Astrocyte (in vitro differentiated cells and primary cell): ENCODE measurements at places on chromosomes 4 and X. TPM values are rescaled to one million over a fixed set of nuclear protein-coding genes. Genes with fewer than 3 reads are reported as not detected.

- H3K4me1 ChIP-seq = no peaks in the 10 kb centered on the region
- no peak for DNase-seq
- no peaks in the 10 kb centered on the region for H3K36me3 ChIP-seq
- no peaks in the 10 kb centered on the region for H3K27me3 ChIP-seq
- no peak overlapping the region for H3K4me3 ChIP-seq
These were observed 414.2 kb upstream of the LCORL start for GRCh38 chr4:18435781-18436180.

Gene ALPK1
- total RNA-seq = 0.94 and 1.4 TPM in 2 replicates

DNA sequence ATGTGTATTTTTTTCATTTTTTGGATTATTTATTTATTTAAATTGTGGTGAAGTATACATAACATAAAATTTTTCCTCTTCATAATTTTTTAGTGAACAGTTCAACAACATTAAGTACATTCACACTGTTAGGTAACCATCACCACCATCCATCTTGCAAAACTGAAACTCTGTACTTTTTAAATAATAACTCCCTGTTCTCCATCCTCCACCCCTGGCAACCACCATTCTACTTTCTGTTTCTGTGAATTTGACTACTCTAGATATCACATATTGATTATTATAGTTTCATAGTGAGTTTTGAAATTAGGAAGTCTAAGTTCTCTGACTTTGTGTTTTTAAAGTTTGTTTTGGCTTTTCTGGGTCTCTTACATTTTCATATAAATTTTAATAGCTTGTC lies 89.3 kb upstream of the STX18 start:
- H3K4me1 ChIP-seq = no peaks in the 10 kb centered on the region
- H3K27me3 ChIP-seq = no peaks in the 10 kb centered on the region
- no peak for DNase-seq
- H3K36me3 ChIP-seq = no peaks in the 10 kb centered on the region
- H3K27ac ChIP-seq = no peak overlapping the region

Gene GAGE12J
- not detected in 2 replicates for total RNA-seq

GRCh38 chr4:177191991-177192390 lies 117.7 kb upstream of the NEIL3 start:
- H3K36me3 ChIP-seq = no peaks in the 10 kb centered on the region
- no peak overlapping the region for H3K27ac ChIP-seq
- peaks cover 4% of the 10 kb centered on the region for H3K4me1 ChIP-seq

- H3K27ac ChIP-seq = no peak overlapping the region
- H3K27me3 ChIP-seq = no peaks in the 10 kb centered on the region
- H3K36me3 ChIP-seq = no peaks in the 10 kb centered on the region
- no peak overlapping the region for H3K4me3 ChIP-seq
These were observed 154.1 kb upstream of the FAM241A start for GRCh38 chr4:111991163-111991562.

- peak overlapping the region; percentile 41 for H3K27ac ChIP-seq
- no peaks in the 10 kb centered on the region for H3K27me3 ChIP-seq
- H3K4me1 ChIP-seq = peaks cover 5% of the 10 kb centered on the region
- H3K4me3 ChIP-seq = peak overlapping the region; percentile 93
- no peak for DNase-seq
These were observed 607 bp upstream of the DKC1 start for GRCh38 chrX:154761977-154762536.

GRCh38 chr4:182207830-182208396 lies 35.3 kb upstream of the TENM3 start:
- H3K4me1 ChIP-seq = peaks cover 34% of the 10 kb centered on the region
- peak overlapping the region; percentile 92 for H3K27ac ChIP-seq
- H3K27me3 ChIP-seq = no peaks in the 10 kb centered on the region
- H3K4me3 ChIP-seq = no peak overlapping the region

DNA sequence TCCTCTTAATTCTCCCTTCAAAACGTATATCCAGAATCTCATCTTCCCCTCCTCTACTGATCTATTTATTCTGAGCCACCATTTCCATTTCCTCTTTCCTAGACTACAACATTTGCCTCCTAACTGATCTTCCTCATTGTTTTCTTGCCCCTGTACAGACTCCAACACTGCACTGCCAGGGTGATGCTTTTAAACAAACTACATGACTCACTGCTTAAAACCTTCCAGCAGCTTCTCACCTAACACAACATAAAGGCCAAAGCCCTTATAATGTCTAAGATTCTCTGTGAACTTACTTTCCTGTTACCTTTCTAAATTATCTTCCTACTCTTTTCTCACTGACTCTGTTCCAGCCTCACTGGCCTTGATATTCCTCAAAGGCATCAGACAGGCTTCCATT lies 161.0 kb upstream of the HS3ST1 start:
- H3K27me3 ChIP-seq = no peaks in the 10 kb centered on the region
- DNase-seq = peak; percentile 23
- H3K36me3 ChIP-seq = no peaks in the 10 kb centered on the region
- H3K4me1 ChIP-seq = peaks cover 8% of the 10 kb centered on the region
- H3K4me3 ChIP-seq = no peak overlapping the region

GRCh38 chr4:183399126-183399522 lies 45.3 kb upstream of the CDKN2AIP start:
- peak overlapping the region; percentile 57 for H3K4me3 ChIP-seq
- H3K4me1 ChIP-seq = peaks cover 13% of the 10 kb centered on the region
- peaks cover 4% of the 10 kb centered on the region for H3K27me3 ChIP-seq
- no peak for DNase-seq
- H3K36me3 ChIP-seq = no peaks in the 10 kb centered on the region

Gene ADGRG4
- total RNA-seq = 0.14 and 0.19 TPM in 2 replicates

DNA sequence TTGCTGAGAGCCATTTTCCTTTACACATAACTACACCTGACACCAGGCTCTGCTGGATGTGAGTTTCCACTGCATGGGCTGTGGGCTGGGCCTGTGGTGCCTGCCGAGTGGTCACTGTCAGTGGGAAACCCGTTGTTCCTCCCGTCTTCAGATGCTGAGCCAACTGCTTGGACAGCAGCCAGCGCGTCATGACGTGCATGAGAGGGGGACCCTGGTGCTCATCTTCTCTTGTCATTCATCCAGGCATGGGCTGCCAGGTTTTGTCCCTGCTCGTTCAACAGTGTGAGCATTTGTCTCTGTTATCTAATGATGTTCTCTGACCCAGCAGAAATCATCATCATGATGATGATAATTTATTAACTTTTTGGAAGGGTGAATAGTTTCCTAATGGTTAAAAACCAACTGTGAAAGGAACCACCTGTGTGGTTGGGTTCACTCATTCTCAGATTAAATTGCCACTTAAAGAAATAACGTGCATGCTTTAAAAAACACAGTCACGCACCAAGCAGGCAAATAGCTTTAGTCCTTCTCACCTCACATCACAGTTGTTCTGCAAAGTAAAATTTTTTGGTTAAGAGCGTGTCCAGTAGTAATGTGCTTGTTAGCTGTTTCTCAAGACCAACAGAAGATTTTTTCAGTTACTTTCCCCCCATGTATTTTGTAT lies 19.9 kb upstream of the CLDN34 start:
- no peaks in the 10 kb centered on the region for H3K27me3 ChIP-seq
- no peaks in the 10 kb centered on the region for H3K4me1 ChIP-seq
- DNase-seq = no peak
- no peak overlapping the region for H3K4me3 ChIP-seq
- peaks cover 4% of the 10 kb centered on the region for H3K36me3 ChIP-seq

Gene SLITRK4
- total RNA-seq = 2.7 and 3.7 TPM in 2 replicates

DNA sequence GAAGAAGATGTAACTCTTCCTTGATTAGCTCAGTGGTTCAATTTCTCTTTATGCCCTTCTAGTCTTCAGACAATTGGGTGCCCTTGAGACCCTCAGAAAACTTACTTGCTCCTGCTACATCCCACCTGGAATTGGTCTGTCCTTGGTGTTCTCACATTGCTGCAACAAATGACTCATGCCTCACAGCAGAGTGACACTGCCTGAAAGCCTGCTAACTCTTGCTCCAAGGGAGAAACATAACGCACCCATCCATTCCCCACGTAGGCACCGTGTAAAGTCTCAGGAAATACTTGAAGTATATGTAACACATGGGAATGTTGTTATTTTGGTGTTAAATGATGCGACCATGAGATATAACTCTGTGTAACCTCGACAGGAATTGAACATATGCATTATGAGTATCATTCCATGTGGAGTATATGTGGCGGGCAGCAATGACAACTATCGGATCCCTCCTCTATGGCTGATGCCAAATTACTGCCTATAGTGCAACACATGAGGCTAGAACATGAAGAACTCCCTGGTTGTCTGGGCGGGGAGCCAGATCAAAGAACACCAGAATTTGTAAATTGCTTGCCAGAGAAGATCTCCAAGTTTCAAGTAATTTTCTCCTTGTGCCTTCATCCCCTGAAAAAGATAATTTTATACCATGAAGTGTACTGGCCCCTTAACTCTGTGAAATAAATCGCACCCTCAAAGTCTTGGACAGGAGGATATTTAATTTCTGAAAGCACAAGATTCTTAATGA lies 231.3 kb upstream of the STK26 start:
- H3K4me1 ChIP-seq = no peaks in the 10 kb centered on the region
- no peak overlapping the region for H3K4me3 ChIP-seq
- H3K36me3 ChIP-seq = no peaks in the 10 kb centered on the region
- no peaks in the 10 kb centered on the region for H3K27me3 ChIP-seq

GRCh38 chr4:107115185-107115847 lies 79.2 kb upstream of the DKK2 start:
- DNase-seq = peak; percentile 61
- no peak overlapping the region for H3K4me3 ChIP-seq
- H3K4me1 ChIP-seq = no peaks in the 10 kb centered on the region
- H3K36me3 ChIP-seq = no peaks in the 10 kb centered on the region
- H3K27me3 ChIP-seq = no peaks in the 10 kb centered on the region
- no peak overlapping the region for H3K27ac ChIP-seq

Gene RPGR
- 6.2 and 6.3 TPM in 2 replicates for total RNA-seq

DNA sequence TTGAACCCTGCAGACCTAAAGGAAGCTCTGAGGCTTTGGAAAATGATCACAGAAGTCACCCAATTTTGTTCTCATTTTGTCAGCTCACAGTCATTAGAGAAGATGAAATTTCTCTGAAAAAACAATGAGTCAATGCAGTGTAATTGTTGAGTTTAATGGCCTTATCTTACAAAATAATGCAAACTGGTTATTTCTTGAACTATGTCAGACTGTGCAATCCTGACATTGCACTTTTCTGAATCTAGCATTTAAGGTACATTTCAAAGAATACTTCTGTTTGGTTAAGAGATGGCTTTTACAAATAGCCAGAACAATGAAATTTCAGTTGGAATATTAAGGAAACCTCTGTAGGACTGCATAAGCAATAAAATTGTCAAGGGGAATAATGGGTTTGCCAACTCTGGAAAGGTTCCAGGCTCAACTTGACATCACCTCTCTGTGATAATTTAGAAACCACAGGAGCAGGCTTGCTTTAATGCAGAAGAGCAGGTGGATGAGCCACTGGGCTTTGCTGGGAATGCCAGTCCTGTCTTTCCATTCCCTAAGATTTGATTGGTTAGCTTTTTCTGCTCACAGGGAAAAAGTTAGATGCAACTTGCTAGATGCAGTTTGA lies 222.8 kb downstream of the FRMPD4 start:
- H3K27ac ChIP-seq = peak overlapping the region; percentile 60
- H3K4me3 ChIP-seq = no peak overlapping the region
- peaks cover 5% of the 10 kb centered on the region for H3K4me1 ChIP-seq
- peak; percentile 12 for DNase-seq

Gene CLDN22
- not detected in 2 replicates for total RNA-seq

Gene INTS6L
- total RNA-seq = 7.5 and 8.7 TPM in 2 replicates

- H3K36me3 ChIP-seq = no peaks in the 10 kb centered on the region
- H3K4me1 ChIP-seq = no peaks in the 10 kb centered on the region
- no peak overlapping the region for H3K4me3 ChIP-seq
- H3K27ac ChIP-seq = no peak overlapping the region
These were observed 70.3 kb downstream of the ARL9 start for GRCh38 chr4:56575820-56576429.

DNA sequence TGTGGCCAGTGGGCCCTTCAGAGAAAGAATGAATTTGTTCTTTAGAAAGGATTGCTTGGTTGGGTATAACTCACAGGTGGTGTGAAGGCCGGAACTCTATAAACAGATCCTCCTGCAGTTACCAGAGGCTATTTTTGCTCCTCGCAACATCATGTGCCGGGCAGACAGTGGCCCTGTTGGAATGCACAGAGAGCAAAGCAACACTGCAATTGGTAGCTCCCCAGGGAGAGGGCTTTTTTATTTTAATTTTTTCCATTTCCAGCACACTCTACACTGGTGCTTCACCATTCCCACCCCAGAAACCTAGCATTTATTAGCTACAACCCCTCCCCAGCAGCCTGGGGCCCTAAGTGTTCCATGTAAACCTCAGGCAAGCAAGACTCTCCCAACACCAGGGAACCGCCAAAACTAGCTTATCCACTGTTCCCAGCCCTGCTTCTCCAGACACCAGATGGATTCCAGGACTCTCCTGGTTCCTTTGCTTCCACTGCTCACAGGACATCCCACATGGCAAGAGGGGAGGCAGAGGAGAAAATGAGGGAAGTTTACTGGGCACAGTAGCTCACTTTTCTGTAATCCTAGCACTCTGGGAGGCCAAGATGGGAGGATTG lies 75.1 kb upstream of the TMEM164 start:
- H3K4me1 ChIP-seq = no peaks in the 10 kb centered on the region
- no peak overlapping the region for H3K4me3 ChIP-seq
- no peaks in the 10 kb centered on the region for H3K36me3 ChIP-seq
- DNase-seq = no peak
- no peaks in the 10 kb centered on the region for H3K27me3 ChIP-seq

DNA sequence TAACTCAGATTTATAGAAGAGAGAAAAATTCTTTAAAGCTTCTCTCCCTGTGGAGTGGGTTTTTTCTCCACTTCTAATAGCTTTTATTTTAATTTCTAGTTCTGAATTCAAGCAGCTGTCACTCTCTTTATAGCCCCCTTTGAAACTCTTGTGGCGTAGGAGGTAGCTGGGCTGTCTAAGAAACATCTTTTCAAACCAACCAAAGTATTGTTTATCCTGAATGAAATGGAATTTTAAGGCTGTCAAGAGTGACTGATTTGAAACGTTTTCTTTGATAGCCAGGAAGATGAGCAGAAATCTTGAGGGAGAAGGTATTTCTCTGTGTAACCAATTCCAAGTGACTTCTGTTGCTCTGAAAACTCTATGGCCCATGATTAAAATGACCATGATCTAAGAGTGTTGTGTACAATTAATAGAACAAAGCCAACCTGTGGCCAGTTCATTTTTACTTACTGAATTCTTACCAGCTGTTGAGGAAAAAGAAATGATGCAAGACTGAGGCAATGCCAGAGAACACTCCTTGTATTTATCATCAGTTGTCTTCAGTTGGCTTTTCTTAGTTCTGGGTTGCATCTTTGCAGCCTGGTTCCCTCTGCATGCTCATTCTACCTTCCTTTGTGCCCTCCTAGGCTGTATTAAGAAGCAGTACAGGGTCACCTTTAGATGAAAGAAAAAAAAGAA lies 298.4 kb downstream of the ARHGAP10 start:
- H3K4me1 ChIP-seq = peaks cover 4% of the 10 kb centered on the region
- no peak overlapping the region for H3K4me3 ChIP-seq
- no peaks in the 10 kb centered on the region for H3K27me3 ChIP-seq
- H3K36me3 ChIP-seq = no peaks in the 10 kb centered on the region
- H3K27ac ChIP-seq = no peak overlapping the region
- peak; percentile 35 for DNase-seq

GRCh38 chrX:153793291-153793690 lies 884 bp downstream of the IDH3G start:
- H3K4me1 ChIP-seq = peaks cover 16% of the 10 kb centered on the region
- no peak for DNase-seq
- H3K27me3 ChIP-seq = no peaks in the 10 kb centered on the region
- H3K36me3 ChIP-seq = no peaks in the 10 kb centered on the region
- H3K4me3 ChIP-seq = peak overlapping the region; percentile 82
